Brain pericyte (primary cell): ENCODE measurements at places on chromosomes 11 and 22.

- no peak for DNase-seq
Measured at GRCh38 chr11:66287889-66288670, 863 bp downstream of the YIF1A start.

DNA sequence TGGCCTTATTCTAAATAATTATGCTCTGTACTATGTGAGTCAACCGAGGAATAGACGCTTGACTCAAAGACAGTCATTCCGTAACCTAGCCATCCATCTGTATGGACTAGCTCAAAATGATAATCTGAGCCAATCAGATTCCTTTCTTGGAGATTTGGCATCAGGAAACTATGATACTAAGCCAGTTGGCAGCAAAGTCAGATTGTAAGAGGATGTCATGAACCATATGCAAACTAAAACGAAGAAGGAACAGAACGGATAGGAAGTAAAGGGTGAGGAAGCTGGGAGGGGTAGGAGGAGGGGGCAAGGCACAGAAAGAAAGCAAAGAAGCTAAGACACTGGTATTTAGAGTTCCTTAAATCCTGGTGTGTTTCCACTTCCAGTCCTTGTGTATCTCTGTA lies 10.7 kb upstream of the SESN3 start:
- no peak for DNase-seq

DNA sequence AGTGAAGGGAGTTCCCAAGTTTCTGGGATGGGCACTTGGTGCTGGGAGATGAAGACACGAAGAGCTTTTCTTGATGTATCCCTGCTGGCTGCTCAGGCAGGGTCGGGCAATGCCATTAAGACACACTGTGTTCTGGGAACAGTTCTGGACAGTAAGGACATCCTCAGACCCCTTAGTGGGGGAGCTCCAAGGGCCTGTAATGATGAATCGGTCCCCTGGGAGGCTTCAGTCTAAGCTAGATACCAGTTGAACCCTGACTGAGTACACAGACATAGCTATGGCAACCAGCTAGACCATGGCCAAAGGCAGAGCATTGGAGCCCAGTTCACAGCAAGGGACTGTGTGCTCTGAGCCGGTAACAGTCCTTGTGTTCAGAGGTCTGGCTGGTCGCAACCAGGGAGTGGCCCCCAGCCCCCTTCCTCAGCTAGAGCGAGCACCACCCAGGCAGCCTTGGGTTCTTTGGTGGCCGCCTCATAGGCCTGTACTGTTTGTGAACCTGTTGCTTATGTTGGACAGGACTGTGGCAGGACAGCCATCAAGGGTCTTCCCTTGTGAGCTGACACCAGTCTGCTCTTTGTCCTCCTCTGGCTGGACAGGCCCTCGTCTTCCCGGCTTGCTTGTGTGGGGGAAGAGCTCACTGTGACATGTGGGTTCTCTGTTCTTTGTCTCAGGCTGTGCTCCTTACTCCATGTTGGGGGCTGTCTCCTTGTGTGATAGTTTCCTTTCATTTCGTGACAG lies 25.0 kb downstream of the MED15 start:
- DNase-seq: no peak

DNA sequence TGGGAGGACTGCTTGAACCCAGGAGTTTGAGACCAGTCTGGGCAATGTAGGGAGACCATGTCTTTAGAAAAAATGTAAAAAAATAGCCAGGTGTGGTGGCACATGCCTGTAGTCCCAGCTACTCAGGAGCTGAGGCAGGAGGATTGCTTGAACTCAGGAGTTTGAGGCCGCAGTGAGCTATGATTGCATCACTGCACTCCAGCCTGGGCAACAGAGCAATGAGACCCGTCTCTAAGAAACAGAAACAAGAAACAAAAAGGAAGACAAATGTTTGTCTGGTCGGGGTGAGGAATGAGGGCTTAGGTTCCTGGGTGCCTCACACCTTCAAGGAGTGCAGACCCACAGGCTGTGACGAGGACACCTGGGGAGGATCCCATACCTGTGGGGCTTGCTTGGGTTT lies 191.9 kb downstream of the CEP164 start:
- no peak for DNase-seq

- DNase-seq: no peak
Measured at GRCh38 chr11:117284053-117284452, 7.1 kb upstream of the BACE1-AS start.

GRCh38 chr11:122656073-122656630 lies 630 bp downstream of the UBASH3B start:
- DNase-seq: no peak

GRCh38 chr11:1637628-1638027 lies 8.1 kb downstream of the KRTAP5-5 start:
- no peak for DNase-seq

DNA sequence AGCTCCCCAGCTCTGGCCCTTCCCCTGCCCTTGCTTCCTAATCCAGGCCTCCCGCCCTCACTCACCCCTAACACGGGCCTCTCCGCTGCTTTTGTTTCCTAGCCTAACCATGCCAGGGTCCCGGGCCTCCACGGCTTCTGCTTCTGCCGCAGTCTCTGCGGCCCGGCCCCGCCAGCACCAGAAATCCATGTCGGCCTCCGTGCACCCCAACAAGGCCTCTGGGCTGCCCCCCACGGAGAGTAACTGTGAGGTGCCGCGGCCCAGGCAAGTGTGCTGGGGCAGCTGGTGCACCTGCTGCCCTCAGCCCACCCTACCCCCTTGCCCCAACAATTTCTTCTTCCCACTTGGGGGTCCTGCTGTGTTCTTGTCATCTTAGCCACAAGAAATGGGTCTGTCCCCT lies 13.1 kb downstream of the RCOR2 start:
- DNase-seq: no peak

GRCh38 chr11:5626196-5626595 lies 1.4 kb downstream of the TRIM34 start:
- no peak for DNase-seq

- DNase-seq: no peak
Measured at GRCh38 chr11:114073828-114074381, 14.4 kb downstream of the ZBTB16 start.

DNA sequence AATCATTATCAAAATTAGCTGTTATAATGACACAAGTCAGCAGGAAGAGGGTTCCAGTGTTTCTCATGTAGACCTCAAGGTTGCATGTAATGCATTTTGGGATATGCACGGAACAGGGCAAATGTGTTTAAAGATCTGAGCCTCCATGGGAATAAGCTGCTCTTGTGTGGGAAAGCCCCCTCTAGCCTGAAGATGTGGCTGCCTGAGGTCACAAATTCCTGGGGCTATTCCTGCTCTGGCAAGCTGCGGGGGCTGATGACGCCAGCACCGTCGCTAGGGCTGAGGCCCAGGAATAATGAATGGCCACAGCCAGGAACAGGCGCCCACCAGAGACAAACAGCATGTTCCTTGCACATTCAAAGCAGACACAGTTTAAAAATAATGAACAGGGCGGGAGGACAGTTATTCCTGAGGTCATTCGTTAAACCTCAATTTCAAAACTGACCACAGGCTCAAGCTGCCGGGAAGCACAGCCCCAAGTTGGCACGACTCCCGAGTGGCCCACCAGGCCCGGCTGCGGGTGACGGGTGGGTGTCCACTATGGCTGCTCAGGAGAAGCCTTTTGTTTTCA lies 11.7 kb downstream of the OSBPL5 start:
- peak; percentile 88 for DNase-seq
